ENCODE measurements at places on chromosomes 4 and X.

GRCh38 chr4:124943145-124943889 is 230.8 kb upstream of the ANKRD50 start:
- peak; percentile 51 for DNase-seq

DNA sequence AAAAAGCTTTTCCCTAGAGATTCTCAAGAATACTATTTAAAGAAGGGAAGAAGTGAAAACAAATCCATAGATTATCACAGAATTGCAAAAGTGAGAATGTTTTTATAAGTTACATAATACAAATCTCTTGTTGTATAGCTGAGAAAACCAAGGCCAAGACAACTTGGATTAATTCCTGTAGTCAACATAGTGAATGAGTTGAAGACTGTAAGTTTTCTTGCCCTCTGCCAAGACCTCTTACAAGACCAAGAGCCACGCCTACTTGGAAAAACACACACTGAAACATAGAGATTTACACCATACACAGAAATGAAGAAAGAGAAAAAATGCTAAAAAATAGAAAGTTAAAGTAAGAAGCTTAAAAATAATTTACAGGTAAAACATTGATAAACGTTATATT is 2024.0 kb downstream of the PCDH7 start:
- DNase-seq: no peak

- DNase-seq: no peak
Observed at GRCh38 chr4:98560321-98560720, 98.1 kb downstream of the TSPAN5 start.

DNA sequence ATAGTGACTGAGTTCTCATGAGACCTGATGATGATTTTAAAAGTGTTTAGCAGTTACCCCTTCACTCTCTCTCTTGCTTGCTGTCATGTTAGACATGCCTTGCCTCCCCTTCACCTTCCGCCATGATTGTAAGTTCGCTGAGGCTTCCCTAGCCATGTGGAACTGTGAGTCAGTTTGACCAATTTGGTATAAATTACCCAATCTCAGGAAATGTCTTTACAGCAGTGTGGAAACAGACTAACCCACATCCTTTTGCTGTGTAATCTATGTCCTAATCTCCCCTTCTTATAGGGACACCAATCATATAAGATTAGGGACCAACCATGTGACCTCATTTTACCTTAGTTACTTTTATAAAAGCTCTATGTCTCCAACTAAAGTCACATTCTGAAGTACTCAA is 677.8 kb downstream of the ADGRL3 start:
- no peak for DNase-seq

- peak; percentile 49 for DNase-seq
Observed at GRCh38 chr4:53132132-53132891, 233.5 kb downstream of the SCFD2 start.

- no peak for DNase-seq
Observed at GRCh38 chr4:2008671-2008920, 178 bp downstream of the NELFA start.

- DNase-seq: no peak
Observed at GRCh38 chrX:152601848-152602616, 35.7 kb upstream of the GABRQ start.

GRCh38 chr4:3434881-3435685 is 6.7 kb upstream of the HGFAC start:
- DNase-seq: no peak

DNA sequence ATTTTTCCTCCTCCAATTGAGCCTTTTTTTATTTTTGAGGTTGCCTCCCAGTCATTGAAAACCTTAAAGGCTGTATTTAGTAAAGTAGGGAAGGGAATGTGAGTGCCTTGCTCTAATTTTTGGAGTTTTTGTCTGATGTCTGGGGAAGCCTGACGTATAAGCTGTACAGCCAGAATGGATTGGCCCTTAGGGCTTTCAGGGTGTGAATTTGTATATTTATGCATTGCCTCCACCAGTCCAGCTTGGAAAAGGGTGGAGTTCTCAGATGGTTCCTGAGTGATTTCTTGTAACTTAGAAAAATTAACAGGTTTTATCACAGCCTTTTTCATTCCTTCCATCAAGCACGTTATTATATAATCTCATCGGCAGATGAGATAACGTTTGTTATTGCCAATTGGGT is 8.6 kb upstream of the IL9R start:
- no peak for DNase-seq

Data from fibroblast of upper back skin (primary cell).